Stimulated activated naive CD4-positive, alpha-beta T cell treated with Interleukin-2 at 50 U/mL for 16 hours (primary cell): ENCODE measurements at places on chromosomes 6 and 20.

- DNase-seq = no peak
Observed at GRCh38 chr6:136378888-136379287, 89.2 kb upstream of the BCLAF1 start.

DNA sequence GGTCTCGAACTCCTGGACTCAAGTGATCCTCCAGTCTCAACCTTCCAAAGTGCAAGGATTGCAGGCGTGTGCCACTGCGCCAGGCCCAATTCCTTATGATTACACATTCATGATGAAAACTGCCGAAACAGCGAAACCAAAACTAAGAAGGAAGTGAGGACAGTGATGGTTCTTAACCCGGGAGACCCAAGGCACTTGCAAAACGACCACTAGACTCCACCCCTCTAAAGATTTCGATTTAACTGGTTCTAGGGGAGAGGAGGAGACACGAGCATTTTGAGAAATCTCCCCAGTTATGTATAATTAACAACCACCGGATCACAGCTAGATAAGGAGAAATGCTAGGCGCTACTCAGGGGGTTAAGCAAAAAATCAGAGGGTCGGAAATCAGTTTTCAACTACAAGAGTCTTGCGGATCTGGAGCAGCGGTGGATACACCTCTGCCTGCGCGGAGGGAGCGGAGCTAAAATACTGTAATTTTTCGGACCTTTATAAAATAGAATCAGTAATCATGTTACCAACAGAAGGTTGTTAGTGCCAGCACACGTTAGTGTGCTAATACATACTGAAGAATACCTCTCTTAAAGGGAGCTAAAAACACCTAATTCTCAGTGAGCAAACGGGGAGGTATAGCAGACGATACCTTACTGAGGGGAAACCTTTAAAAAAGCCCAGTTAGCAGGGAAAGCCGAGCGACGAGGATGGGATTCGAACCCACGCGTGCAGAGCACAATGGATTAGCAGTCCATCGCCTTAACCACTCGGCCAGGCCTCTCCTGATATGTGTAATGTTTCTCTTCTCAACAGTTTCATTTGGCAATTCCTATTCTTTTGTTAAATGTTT is 60.0 kb upstream of the BTN3A2 start:
- DNase-seq = peak; percentile 68

- DNase-seq = no peak
Observed at GRCh38 chr6:133991096-133991593, 38.1 kb downstream of the TBPL1 start.

GRCh38 chr6:33979750-33980149 is 166.1 kb downstream of the GRM4 start:
- no peak for DNase-seq

DNA sequence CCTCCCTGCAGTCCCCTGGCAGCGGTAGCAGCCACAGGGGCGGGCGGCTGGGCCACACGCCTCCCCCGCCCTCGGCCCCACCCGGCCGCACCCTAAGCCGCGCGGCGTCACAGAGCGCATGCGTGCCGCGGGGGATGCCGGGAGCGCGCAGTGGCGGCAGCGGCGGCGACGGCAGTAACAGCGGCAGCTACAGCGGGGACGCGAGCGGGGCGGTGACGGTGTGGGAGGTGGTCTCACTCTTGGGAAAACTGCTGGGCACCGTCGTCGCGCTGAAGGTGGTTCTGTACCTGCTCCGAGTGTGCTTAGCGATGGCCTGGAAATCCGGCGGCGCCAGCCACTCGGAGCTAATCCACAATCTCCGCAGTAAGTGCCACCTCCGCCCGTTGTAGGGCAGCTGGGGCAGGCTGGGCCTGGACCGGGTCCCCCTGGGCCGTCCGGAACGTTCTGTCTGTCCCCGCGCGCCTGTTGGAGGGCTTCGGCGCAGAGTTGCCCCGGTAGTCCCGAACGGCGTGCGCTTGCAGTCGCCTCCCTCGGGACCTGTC is at the start of gene PCMT1:
PCMT1 (plus strand) TSS at position 148 of the 542 bp plus-strand sequence; CDS start at position 309, 161 bp downstream.
- DNase-seq = peak; percentile 88

DNA sequence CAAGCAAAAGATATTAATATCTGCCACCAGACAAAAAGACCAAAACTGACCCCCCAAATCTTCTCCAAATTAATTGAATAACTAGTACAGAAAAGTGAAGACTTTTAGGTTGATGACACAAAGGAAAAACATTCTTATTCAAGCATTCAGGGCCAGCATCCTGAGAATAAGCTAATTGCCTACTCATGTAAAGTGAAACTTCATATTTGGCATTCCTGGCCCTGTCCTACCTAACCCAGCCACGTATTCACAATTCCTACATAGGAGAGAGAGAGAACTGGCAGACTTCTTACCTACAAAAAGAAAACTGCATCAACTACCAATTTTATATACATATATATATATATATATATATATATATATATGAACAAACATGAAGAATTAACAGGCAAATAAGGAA is 4.9 kb upstream of the ASCC3 start:
- no peak for DNase-seq

DNA sequence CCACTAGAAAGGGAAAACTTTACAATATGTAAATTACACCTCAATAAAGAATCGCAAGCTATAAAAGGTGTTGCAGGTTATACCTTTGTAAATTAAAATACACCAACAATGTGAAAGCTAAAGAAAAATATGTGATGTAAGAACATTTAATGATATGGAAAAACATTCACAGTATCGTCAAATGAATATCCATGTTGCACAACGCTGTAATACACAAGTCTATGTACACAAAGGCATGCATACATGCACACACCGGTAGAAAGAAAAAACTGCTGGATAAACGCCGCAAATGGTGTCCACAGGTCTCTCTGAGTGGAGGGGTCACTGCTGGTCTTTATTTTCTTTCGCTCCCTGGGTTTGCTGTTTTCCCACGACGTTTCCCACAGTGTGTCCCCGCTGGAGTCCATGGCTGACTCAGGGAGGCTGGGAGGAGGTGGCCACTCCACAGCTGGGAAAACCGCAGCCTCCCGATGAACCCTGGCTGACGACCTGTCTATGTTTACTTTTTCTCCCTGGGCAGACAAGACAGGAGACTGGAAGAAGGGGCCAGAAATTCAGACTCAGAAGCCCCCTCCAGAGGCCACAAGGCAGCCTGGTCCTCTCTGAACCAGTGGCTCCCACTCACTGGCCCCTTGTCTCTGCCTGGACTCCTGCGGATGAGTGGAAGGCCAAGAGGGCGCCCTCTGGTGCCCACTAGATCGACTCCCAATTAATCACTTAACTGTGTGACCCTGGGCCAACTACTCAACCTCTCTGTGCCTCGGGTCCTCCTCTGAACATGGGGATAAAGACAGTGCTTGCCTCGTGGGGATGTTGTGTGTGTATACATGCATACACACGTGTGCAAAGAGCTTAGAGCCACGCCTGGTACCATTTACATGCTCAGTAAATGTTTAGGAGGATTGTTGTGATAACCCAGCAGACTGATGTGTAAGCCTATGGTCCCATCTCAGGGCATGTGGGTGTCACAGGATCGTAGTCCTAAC is 12.8 kb upstream of the BPI start:
- DNase-seq = no peak

- DNase-seq = no peak
Observed at GRCh38 chr6:40672087-40672486, 84.9 kb upstream of the LRFN2 start.

- DNase-seq = no peak
Observed at GRCh38 chr20:46688151-46689081, 828 bp downstream of the TP53RK start.

DNA sequence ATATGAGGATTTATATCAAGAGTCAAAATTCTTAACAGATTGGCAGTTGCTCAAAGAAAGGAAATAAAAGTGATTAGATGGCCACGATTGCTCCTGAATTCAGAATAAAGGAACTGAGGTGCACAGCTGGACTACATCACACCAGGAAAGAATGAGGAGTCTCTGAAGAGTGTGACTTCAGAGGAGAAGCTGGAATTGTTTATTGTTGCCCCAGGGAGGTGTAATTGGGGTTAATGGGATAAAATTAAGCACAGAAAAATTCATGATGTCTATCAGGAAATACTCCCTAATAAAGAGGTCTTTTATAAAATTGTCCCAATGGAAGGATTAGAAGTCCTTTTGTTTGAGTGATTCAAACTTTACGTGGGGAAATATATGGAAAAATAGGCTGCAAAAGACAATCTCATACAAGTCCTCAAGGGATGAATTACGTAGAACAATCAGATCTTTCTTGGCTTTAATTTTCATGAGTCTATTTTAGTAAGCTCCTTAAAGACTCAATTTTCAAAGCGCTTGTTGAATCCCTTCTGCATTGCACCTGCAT is 208.6 kb upstream of the RNF217 start:
- DNase-seq = no peak

DNA sequence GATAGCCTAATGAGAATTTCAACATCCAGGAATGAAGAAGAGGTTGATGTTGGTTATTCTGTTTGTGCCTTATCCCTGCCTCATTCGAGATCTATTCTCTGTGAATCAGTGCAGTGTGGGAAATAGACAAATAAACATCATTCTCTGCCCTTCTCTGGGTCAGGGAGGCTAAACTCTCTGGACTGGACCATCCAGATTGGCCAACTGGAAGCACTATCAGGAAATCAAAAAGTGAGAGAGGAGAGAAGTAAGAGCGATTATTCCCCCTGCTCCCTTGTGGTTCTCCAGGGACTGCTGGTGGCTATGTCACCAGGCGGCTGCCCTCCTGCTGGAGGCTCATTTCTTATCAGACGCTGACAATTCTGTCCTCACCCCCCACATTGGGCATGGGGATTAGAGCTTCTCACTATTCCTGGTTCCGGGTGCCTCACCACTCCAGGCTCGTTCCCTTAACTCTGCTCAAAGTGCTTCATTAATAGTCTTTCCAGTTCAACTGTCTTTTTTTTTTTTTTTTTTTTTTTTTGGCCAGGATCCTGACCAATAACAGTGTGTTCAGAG is 201.7 kb upstream of the RREB1 start:
- DNase-seq = no peak

DNA sequence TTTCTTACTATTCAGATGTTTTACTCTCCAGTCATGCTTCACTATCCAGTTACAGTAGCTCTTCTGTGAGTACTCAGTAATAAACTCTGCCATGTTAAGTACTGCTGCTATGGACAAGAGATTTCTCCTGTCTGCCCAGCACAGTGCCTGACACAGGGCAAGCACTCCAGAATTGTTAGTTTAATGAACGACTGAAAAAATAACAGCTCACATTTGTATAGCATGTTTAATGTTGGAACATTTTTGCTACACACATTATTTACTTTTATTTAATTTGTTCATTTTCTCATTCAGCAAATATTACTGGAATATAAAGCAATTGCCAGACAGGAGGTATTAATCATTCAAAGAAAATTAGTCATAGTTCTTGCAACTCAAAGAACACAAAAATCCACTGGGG is 142.6 kb upstream of the HMGN3 start:
- DNase-seq = no peak

DNA sequence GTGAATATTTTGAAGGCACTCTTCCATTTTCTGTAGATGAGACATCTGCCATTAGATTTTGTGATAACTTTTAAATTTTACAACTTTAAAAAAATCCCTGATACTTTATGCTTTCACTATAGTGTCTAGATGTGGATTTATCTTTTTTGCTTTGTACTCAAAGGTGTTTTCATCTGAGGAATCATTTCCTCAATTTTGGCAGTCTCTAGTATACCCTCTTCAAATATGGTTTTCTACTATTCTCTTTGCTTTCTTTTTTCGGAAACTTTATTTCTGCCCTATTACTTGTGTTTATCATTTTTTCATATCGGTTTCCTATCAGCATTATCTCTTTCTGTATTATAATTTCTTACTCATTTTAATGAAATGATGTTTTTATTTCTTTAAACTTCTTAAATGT is 62.2 kb downstream of the SLX4IP start:
- DNase-seq = no peak

DNA sequence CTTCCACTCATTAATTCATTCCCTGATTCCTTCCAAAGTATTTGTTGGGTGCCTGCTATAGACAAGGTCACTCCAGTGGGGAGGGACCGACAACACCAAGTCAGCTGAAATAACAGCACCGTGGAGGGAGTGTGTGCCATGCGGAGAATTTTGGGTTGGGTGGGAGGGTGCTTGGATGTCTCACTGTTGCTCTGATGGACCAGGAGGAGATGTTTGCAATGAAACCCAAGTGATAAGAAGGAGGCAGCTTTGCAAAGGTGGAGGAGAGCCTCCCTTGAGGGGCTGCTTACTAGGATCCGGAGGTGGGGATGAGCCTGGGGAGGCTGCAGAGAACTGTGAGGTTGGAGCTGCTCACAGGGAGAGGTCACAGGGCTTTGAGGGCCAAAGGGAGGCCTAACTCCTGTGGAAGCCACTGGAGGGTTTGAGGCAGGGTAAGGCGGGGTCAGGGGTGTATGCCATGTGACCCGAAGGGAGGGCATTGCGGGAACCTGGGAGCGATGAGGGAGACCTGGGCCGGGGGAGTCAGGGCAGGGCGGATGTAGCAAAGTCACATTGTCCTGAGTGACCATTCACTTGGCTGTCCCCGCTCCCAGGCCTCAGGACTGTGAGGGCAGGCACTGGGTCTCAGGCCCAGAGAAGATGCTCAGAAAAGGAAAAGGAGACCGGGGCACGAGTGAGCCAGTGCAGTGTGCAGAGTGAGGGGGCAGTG is 124.5 kb downstream of the PHACTR3 start:
- no peak for DNase-seq

GRCh38 chr20:62117658-62118057 is 4.6 kb upstream of the LSM14B start:
- peak; percentile 51 for DNase-seq

- no peak for DNase-seq
Observed at GRCh38 chr6:47083586-47084047, 41.5 kb upstream of the ADGRF1 start.

DNA sequence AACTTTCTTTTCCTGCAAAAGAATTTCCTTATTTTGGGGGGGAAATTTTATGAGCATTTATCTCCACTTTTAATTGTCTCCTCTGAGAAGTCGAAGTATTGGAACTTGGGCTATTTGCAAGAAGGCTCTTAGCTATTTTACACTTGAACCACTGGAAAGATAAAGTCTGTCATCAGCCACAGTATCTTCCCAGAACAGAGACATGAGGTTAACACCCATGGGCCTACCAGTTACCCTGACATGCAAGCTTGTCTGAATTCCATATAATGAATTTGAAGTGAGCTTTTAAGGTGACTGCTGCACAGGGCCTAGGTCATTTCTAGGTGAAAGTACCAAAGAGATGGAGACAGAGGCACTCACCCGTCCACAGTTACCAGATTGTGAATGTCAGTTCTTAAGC is 193.1 kb downstream of the SIM1 start:
- no peak for DNase-seq
